ENCODE measurements at places on chromosomes 7 and 10.

DNA sequence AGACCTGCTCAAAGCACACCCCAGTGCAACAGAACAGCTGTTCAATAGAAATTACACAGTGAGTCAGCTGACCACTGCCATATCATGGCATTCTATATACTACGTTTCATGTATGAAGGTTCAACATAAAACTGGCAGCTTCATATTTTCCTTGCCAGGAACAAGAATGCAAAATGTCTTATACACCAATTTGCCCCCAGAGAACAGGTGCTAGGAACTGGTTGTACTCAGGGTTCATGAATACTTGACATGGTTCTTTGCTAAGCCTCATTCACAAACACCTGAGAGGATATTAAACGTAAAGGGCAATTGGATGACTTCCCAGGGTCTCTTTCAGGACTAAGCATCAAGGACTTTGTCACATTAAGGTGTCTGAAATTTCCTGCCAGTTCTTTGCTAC lies 6.9 kb downstream of the MYOF start:
- DNase-seq, result no peak

- DNase-seq, result no peak
These were observed 251.2 kb downstream of the DNAJB6 start for GRCh38 chr7:157587805-157588560.

DNA sequence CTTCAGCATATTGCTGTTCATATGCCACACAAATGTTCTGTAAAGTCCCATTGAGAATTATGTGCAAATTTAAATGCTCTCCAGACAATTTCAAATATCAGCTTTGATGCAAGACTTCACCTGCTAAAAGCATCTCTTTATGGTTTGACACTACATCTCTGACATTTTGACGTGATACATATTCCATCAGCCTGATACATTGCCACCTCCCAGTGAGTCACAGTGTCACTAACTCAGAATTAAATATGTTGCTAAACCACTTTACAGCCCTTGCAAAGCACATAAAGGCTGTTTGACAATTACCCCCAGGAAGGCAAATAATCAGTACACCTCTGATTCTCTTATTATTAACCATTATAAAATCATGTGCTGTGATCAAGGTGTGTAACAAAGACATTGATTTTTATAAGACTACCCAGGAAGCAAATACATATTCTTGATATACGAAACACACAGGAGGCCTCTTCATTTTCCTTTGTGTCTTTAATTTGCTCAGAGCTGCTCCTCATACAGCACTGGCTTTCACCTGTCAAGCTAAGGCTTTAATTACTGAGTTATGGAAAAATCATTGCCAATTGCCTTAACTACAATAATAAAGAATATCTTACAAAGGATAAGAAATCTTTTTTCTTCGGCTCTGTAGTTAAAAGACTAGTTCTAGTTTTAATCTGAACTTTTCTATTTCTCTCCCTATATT lies 547.5 kb upstream of the C7orf33 start:
- DNase-seq, result no peak

DNA sequence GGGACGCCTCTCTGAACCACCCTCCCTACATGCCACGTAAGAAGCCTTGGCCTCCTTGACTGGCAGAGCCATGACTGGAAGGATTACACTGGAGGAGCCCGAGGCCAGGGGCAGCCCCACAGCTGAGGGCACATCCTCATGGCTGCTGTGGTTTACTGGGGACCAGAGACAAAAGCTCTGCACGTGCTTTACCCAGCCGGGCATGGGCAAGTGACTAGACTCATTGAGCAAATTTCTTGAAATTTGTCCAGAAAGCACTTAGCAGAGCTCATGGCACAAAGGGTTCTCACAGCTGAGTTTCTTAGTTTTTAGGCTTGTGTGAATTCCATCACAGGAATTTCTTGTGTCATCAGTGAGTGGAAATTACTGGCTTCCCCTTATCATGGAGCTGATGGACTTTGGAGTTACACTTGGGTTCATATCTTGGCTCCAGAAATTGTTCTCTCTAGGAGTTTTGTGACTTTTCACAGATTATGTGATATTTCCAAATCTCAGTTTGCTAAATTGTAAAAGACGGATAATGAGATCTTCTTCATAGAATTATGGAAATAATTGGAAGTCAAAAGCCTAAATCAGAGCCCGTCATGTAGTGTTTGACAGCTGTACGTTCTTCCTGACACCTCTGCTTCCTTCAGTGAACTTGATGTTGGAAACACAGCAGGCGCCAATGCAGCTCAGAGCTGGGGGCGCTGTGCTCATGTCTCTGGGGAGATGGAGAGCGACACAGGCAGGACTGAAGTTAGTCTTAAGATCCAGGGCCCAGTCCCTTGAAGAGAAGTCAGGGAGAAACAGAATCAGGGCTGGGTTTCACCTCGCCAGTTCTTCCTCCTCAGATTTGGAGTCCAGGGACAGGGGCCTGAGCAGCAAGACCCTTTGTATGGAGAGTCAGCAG lies 47.7 kb upstream of the MGAM2 start:
- DNase-seq, result no peak

DNA sequence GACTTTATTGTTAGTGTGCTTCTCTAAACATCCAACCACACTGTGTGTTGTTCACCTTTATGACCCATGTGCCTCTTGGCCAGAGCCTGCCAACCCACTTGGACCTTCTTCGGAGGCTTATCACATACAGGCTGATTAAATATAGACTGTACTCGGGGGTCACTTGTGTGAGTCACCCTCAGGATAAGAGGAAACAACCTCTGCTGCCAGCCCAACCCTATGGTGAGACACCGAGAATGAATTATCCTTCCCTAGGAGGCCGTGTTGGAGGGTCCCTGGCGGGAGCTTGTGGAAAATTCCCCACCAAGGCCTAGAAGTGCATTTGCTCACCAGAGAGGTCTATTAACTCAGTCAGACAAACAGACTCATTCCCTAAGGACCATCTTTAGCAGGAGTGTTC lies 63.0 kb downstream of the FAS start:
- no peak for DNase-seq

GRCh38 chr7:142138996-142139395 lies 27.5 kb downstream of the MGAM2 start:
- no peak for DNase-seq

DNA sequence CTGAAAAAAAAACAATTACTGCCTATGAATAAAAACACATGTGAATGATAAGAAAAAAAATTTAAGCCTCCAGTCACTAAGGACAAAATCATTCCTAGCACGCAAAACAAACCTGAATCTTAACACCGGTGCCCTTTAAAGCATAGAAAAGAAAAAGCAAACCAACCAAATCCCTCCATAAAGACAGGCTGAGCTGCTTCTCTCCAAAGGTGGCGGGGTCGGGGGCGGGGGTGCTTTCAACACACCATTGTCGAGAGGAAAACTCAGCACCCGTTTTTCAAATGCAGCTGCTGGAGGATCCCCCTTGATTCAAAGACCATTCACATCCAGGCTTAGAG lies 1.4 kb downstream of the ST8SIA6 start:
- no peak for DNase-seq

DNA sequence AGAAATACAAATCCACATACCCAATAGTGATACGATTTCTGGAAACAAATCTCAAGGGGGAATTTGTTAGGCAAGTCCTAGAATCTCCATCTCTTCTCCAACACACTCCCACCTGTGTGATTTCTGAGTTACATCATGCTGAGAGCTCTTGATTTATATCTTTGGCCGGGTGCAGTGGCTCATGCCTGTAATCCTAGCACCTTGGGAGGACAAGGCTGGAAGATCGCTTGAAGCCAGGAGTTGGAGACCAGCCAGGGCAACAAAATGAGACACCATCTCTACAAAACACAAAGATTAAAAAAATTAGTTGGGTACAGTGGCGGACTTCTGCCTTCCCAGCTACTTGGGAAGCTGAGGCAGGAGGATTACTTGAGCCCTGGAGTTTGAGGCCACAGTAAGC lies 1.5 kb upstream of the MTPN start:
- DNase-seq, result no peak

GRCh38 chr10:96322275-96322674 lies 18.0 kb downstream of the DNTT start:
- no peak for DNase-seq

DNA sequence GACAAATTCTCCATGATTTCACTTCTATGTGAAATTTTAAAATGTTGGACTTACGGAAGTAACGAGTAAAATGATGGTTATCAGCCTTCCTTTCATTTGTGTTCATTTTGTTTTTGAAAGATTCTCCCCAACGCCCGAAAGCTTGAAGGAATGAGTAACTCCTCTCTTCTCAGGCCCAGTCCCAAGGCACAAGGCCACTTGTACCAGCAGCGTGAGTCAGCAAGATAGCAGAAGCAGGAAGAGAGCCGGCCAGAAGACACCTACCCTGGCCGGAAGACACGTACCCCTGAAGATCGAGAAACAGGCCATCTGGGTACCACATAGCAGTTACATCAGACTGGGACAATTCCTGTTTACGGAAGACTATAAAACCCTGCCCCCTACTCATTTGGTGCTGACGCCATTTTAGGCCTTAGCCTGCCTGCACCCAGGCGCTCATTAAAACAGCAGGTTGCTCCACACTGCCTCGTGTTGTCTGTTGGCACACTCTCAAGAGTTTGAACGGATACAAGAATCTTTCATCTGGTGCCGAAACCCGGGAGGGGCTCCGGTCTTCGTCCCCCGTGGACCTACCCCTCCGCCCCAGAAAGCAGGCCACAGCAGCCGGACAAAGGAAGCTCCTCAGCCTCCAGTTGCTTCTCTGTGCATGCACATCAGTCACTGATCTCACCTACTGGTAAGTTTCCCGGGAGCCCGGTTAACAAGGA lies 60.4 kb downstream of the LRRC17 start:
- DNase-seq, result no peak

DNA sequence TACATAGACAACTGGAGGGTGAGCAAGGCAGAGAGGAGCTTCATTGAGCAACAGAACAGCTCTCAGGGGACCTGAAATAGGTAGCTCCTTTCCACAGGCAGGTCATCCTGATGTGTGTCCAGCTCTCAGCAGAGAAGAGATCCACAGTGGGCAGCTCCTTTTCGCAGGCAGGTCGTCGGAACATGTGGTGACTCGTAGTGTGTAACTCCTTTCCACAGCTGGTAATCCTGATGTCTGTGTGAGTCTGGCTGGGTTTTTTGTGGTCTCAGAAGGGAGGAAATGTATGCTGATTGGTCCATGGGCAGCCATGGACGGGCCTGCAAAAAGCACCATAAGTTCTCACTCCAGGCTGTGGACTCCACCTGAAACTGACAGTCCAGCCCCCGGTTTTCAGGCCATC lies 24.4 kb upstream of the TES start:
- no peak for DNase-seq

GRCh38 chr7:150313870-150314269 lies 9.3 kb upstream of the LRRC61 start:
- no peak for DNase-seq

GRCh38 chr7:29865526-29865925 lies 59.2 kb downstream of the WIPF3 start:
- DNase-seq, result no peak

GRCh38 chr7:118872568-118872967 lies 648.1 kb downstream of the ANKRD7 start:
- DNase-seq, result no peak

DNA sequence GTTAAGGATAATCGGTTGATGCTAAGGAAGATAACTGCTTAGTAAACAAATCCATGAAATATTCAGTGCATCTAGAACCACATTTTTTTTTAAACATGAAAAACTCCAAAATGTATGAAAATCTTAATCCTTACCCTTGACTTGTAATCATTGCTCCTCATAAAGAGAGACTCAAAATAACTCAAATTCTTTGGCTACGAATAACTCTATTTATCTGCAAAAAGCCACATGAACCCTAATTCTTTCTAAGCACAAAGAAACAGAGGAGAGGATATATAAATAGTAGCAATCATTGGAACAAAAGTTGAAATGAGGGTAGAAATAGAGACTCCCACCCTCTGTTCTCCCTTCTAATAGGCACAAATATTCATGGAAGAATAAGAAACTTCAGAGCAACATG lies 40.2 kb downstream of the ANK3 start:
- DNase-seq, result no peak

- no peak for DNase-seq
These were observed 254.9 kb downstream of the PLXNA4 start for GRCh38 chr7:132321387-132321786.

GRCh38 chr7:4185721-4186512 lies 496.2 kb upstream of the FOXK1 start:
- DNase-seq, result no peak

DNA sequence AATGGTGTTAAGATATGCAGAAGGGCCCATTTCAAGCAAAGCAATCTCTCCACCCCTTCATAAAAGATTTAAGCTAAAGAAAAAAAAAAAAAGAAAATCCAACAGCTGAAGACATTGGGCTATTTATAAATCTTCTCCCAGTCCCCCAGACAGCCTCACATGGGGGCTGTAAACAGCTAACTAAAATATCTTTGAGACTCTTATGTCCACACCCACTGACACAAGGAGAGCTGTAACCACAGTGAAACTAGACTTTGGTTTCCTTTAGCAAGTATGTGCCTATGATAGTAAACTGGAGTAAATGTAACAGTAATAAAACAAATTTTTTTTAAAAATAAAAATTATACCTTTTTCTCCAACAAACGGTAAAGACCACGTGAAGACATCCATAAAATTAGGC lies 28.6 kb downstream of the PPP3CB start:
- no peak for DNase-seq

GRCh38 chr10:31606841-31607240 lies 287.8 kb downstream of the ZEB1 start:
- no peak for DNase-seq

DNA sequence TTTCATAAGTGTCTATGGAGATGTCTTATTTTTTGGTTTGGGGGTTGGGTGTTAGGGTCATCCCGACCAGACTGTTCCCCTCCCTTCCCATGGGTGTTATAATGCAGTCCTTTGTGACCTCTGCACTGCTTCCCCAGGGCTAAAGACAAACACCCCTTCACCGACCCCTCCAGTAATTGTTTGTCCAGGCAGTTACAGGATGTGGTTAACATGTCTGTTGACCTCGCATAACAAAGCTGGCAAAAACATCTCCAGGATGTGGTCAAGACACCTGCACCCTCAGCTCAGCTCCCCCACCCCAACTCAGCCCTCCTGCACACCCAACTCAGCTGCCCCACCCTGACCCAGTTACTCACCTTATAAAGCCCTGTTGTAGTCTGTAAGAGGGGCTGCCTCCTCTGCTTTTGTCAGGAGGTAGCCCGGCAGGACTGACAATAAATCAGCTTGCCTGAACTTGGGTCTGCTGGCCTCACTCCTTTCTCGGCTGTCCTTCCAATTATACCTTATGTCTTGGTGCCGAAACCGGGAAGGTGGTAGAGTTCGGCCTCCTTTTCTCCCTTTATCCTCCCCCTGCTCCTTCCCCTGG lies 102.2 kb downstream of the ZNF92 start:
- DNase-seq, result no peak

DNA sequence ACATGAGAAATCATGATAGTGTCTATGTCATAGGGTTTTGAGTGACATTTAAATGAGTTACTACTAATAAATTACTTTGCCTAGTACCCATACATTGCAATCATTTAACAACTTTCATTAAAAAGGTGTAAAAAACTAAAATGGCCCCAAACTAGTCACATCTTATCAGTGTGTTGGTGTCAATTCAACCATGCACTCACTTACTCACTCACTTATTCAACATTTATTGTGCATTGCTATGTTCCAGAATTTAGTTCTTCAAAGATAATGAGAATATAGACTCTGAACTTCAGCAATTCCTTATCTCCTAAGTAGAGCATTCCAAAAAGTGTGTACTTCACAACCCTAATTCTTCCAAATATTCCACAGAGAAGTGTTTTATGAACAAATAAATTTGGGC lies 965.7 kb downstream of the REEP3 start:
- DNase-seq, result no peak

All from AG04450 (cell line).